ENCODE measurements at places on chromosomes 5 and 9.

DNA sequence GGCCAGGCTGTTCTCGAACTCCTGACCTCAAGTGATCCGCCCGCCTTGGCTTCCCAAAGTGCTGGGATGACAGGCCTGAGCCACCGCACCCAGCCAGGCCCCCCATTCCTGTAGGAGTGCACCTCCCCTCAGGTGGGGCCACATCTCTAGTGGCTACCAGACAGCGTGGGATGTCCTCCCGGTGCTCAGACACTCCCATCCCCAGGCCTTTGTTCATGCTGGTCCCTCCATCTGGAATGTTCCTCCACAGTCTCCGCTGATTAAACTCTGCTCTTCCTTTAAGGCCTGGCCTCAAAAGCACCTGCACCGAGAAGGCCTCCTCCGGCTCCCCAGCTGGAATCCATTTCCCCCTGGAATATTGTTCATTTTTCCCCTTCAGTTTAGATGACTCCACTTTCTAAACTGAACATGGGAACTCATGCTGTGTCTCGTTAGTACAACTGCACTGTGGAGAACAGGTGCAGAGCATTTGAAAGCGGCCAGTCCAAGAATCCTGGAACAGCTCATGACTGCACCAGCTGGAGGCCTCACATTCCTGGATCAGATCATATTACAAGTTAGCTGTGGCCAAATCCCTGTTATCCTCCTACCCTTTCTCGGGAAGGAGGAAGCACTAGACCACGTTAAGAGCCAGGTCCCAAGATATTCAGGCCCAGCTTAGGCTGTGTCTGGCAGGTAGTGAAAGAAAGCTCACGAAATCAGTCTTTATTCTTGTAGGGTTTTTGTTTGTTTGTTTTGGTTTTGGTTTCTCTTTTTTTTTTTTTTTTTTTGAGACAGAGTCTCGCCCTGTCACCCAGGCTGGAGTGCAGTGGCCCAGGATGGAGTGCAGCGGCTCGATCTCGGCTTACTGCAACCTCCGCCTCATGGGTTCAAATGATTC lies 10.8 kb upstream of the PRRC2B start:
- no peak for DNase-seq

- DNase-seq, result peak; percentile 53
Observed at GRCh38 chr5:14385019-14385418, 196.6 kb upstream of the OTULINL start.

DNA sequence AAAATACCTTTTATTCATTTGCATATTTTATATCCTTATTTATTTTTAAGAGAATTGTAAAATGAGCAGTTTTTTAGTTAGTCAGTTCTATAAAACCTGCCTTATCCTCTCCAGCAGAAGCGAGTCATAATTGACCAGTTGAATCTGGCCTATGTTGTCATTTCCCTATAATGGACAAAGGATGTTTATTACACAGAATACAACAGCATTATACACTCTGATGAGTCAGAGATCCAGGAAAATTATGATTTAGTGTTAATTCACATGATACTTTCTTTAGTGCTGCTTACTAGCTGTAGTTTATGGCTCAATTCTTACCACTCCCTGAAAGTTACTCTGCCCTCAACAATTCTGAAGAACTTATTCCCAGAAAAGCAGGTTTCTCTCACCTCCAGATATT lies 26.8 kb upstream of the LURAP1L start:
- DNase-seq, result no peak

DNA sequence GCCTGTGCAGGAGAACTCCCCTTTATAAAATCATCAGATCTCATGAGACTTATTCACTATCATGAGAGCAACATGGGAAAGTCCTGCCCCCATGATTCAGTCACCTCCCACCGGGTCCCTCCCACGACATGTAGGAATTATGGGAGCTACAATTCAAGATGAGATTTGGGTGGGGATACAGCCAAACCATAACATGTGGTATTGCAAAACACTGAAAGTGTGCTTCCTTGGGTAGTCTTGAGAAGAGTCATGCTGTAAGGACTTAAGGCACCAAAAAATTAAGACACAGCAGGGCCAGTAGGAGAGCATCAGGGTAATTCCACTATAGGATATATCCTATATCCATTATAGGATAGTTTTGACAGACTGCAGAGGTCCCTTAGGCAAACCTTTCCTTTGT lies 29.4 kb upstream of the GDNF start:
- DNase-seq, result no peak

DNA sequence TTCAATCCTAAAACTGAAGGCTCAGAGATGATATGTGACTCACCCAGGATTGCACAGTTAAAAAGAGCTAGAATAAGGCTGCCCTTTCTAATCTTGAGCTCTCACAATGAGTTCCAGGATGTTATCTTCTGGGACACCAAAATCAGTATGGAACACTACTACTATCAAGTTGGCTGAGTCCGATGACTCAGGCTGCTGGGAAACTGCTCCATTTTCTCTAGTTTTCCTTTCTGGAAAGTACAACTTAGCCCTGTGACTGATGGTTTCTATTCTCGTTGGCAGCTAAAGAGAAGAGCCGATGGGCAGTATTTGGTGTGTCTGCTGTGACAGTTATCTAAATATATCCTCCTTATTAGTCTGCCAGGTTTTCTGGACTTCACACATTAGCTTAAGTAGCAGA lies 37.9 kb upstream of the DPYSL3 start:
- no peak for DNase-seq

- no peak for DNase-seq
Observed at GRCh38 chr5:9431496-9432258, 114.2 kb downstream of the SEMA5A start.

DNA sequence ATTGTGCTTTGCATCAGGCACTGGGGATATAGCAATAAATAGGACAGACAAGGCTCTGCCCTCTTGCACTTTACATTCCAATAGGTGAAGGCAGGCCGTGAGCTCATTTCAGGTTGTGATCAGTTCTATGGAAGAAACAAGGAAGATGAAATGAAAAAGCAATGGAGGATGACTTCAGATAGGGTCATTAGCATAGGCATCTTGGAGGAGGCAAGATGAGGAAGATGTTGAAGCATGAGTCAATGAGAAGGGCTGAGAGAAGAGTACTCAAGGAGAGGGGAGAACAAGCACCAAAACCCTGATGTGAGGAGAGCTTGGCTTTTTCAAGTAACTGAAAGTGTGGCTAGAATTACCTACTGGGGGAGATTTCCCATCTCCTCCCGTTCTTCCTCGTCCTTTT lies 5.0 kb upstream of the SPARC start:
- DNase-seq, result no peak

- DNase-seq, result no peak
Observed at GRCh38 chr5:130074820-130075219, 170.6 kb downstream of the CHSY3 start.

DNA sequence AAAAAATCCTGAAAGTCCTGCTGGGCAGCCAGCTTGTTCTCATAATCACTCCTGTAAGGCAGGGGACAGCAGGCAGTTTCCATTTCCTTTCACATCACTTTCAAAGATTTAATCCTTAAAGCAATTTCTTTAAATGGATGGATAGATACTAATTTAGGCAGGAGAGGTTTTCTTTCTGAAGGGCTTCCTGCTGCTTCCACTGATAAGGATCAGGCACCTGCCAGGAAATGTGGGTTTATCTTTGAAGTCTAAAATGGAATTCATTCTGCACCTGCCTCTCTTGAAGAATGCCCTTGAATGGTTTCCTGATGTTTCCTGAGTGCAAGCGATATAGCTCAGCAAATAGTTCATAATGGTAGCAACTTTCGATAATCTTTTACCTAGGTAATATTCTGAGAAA lies 64.5 kb downstream of the STARD4 start:
- no peak for DNase-seq

DNA sequence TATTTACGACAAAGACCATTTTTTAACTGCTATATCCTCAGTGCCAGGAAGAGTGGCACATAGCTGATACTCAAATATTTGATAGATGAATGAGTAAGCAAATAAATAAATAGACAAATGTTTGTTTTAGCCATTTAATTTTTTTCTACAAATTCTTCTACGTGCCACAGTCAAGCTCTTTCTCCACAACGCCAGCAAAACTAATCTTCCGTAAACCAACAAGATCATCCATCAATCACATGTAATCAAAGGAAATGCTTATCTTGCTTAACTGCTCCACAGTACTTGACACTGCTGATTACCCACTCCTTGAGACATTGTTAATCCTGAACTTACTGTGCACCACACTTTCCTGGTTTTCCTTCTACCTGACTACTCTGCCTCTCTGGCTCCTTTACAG lies 136.7 kb downstream of the EDIL3 start:
- DNase-seq, result no peak

- no peak for DNase-seq
Observed at GRCh38 chr5:171264843-171265242, 44.2 kb upstream of the TLX3 start.

- DNase-seq, result no peak
Observed at GRCh38 chr5:606061-606460, 6.1 kb upstream of the CEP72 start.

- DNase-seq, result no peak
Observed at GRCh38 chr9:112542593-112543292, 56.1 kb downstream of the KIAA1958 start.

DNA sequence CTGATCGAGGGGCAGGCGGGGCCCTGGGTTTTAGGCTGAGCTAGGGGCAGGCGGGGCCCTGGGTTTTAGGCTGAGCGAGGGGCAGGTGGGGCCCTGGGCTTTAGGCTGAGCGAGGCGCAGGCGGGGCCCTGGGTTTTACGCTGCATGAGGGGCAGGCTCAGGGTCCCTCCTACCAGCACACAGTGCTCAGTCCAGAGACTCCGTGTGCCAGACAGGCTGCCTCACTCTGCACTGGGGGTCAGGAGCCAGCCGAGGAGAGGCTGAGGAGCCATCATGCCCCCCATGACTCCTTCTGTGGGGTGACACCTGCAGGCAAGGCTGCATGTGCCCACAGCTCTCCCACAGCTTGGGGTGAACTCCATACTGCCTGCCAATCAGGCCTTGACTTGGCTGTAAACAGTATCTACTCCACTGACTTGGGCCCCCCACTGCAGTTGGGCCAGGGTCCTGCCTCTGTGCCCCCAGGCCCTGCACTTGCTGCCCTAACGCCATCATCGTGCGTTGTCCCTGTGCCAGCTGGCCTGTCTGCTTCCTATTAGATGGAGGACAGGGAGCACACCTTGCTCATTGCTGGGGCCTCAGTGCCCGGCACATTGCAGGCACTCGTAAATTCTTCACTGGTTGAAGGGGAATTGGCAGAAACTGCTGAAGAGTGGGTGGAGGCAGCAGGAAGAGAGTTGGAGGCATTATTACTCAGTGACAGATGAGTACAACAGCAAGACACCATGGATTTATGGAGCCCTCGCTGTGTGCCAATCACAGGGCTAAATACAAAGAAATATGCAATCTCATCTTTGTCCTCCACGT lies 78.6 kb downstream of the AMBP start:
- DNase-seq, result no peak

DNA sequence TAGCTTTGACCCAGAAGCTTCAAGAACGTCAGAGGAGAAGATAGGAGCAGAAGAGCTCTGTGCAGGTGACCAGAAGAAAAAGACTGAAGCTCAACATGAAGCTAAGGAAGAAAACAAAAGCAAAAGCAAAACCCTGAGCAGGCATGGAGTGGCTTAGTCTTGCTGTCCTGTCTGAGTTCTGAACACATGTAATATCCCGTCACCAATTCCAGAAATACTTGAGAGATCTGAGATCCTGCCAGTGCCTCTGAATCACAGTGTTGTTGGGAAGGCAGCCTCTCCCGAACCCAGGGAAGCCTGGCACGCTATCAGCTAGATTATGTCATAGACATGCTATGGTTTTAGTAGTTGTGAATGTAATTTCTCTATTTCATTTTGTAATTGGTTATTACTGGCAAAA lies 235.7 kb downstream of the ICE1 start:
- DNase-seq, result no peak

- DNase-seq, result no peak
Observed at GRCh38 chr9:37923118-37923795, 19.3 kb upstream of the SLC25A51 start.

- no peak for DNase-seq
Observed at GRCh38 chr9:22590336-22591033, 143.9 kb downstream of the DMRTA1 start.

DNA sequence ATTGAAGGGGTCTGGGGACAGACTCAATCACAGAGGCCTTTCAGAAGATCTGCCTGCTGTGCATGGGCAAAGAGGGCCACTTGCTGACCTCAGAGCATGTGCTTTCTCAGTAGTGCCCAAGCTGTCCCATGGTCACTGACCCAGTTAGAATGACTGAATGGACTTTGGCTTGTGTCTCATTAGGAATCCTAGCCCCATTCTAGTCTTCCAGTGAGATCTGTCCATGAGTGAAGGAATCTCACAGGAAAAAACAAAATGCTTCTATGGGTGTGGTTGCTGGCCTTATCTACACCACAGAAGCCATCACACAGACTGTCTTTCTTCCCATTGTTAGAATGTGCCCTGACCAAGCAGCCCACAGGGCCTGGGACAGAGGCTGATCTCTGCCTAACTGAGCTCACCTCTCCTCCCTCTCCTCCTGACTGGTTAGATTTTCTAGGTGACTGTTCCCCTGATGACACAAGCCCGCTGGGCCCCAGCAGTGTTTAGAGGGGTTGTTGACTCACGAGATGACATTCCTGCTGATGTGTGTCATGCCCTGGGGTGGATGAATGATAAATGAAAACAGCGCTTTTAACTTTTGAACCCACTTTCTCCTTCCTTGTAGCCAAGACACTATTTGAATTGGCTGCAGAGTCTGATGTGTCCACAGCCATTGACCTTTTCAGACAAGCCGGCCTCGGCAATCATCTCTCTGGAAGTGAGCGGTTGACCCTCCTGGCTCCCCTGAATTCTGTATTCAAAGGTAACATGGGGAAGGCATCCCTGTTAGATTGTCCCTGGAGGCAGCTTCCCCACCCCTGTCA lies 24.8 kb downstream of the TGFBI start:
- DNase-seq, result no peak

DNA sequence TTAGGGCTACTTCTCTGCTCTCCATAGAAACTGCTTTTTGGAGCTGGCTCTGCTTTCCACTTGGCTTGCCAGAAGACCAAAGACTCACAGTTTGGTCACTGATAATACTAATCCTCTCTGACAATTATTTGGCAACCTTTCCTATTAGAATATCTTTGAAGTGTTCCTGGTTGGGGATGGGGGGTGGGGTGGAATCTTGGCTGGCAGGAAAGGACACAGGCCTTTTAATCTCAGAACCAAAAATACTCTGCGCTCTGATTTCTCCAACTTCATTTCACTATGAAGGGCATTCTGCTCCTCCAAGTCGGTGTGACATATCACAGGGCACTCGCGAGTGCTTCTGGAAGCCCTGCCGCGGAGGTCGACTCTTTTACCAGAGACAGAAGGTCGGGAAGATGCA lies 1329.0 kb upstream of the WWC1 start:
- no peak for DNase-seq

GRCh38 chr5:95655575-95655974 lies 9.0 kb downstream of the RFESD start:
- no peak for DNase-seq

DNA sequence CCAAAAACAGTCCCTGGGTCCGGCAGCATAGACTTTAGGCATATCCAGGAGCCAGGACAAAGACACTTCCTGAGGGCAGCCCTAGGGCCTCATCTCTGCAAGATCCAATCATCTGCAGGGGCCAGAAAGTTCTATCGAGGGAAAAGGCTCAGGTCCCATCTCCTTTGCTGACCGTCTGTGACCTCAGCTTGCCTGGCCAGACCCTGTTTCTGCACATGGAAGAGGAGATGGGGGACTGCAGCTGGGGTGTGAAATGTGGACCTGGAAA lies 51.0 kb upstream of the FCN1 start:
- no peak for DNase-seq

GRCh38 chr5:130462516-130462915 lies 558.3 kb downstream of the CHSY3 start:
- DNase-seq, result no peak

GRCh38 chr5:14034963-14035362 lies 90.5 kb upstream of the DNAH5 start:
- no peak for DNase-seq

Data from CD8-positive, alpha-beta T cell (primary cell).